ENCODE measurements at places on chromosomes 13 and 19.

GRCh38 chr13:62635161-62635560 lies 1219.5 kb upstream of the PCDH20 start:
- no peak for DNase-seq

- DNase-seq: peak; percentile 28
Measured at GRCh38 chr19:16185768-16186123, 536 bp downstream of the FAM32A start.

DNA sequence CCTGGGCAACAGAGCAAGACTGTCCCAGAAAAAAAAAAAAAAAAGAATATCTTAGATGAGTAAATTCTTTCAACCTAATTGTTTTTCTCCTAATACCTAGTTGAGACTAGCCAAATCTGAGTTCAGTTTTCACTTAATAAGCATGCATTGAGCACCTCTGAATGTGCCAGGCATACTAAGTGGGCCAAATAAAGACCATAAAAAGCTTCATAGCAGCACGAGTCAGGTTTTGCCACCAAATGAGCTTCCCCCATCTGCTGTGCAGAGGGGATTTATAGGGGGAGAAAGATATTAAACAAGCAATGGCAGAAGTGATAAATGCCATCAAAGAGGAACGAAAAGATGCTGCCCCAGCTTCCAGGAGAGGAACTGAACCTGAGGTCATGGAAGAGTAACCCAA lies 11.4 kb downstream of the THSD1 start:
- DNase-seq: no peak

DNA sequence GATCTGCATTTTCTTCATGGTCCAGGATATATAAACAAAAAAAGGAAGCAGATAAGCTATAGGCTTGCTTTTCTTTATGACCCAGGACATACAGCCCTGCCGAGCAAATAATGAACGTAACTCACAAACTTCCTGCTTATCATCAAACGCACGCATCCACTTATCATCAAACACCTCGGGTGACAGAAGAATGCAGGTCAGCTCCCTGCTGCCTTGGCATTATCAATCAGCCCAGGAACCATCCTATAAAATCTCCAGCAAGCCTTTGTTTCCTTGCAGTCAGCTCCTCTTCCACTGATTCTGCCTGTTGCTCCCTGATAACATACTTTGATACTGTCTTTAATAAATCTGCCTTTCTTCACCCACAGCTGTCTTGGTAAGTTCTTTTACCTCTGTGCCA lies 5.3 kb upstream of the ZNF583 start:
- no peak for DNase-seq

GRCh38 chr19:46919324-46919723 lies 58.5 kb downstream of the ARHGAP35 start:
- no peak for DNase-seq

DNA sequence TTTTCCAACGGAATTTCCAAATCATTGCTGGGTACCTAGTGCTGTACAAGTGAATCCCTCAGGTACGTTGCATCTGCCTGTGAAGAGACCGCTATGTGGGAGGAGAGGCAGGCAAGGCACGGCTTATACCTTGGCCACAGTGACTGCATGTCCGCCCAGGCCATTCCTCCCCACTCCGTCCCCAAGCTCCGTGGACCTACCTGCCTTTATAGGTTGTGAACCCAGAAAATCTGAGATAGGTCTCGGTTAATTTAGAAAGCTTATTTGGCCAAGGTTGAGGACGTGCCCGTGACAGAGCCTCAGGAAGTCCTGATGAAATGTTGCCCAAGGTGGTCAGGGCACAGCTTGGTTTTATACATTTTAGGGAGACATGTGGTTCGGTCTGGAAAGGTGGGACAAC lies 218.5 kb upstream of the TSHZ3 start:
- no peak for DNase-seq

- no peak for DNase-seq
Measured at GRCh38 chr19:10293637-10294367, 4.0 kb downstream of the ICAM5 start.

Measured in NCI-H2227 treated with DMSO at 0.1 percent for 48 hours (cell line).